GF-D8 (cell line): ENCODE measurements at places on chromosomes 1 and 21.

DNA sequence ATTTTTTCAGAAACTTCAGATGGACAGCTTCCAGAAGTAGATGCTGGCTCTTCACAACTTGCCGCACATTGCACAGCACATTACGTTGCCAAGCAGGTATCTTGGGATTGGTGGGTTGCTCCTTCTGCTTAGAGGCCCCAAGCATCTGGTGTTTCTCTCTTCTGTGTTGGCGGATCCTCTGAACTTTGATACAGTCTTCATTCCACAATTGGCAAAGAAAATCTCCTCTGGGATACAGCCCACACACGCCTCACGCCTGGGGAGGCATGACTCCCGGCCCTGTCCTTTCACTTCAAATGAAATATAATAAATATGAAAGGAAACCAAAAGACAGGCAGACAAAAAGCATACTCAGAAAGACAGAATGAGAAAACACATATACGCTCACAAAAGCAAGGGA lies 72.3 kb upstream of the PPP2R5A start:
- DNase-seq = no peak

DNA sequence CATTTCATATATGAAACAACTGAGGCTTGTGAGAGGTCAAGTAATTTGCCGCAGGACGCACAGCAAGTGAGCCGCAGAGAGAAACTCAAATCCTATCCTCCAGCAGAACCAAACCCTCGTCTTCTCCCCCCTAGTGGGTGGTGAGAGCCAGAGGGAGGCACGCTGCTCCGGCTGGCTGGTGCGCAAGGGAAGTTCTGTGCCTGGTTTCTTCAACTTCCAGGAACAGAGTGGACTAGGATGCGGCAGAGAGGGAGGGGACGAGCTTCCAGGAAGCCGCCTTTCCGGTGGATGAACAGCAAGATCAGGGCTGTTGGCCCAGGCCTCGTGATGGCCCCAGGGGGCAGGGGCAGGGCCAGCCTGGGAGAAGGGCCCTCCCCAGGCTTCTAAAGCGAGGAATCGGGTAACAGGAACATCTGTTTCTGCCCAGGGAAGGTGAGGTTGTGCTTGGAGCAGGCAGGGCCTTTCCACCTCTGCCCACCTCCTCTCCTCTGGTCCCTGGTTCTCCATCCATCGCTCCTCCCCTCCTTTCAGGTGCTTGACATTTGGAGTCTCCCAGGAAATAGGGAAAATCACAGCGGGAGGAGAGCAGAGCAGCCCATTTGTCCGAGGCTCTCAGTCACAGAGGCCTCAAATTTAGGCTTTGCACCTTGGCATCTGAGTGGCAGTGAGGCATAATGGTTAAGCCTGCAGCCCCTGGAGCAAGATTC lies 16.8 kb upstream of the PDIK1L start:
- no peak for DNase-seq

GRCh38 chr1:176243746-176244145 lies 36.7 kb upstream of the COP1 start:
- no peak for DNase-seq

DNA sequence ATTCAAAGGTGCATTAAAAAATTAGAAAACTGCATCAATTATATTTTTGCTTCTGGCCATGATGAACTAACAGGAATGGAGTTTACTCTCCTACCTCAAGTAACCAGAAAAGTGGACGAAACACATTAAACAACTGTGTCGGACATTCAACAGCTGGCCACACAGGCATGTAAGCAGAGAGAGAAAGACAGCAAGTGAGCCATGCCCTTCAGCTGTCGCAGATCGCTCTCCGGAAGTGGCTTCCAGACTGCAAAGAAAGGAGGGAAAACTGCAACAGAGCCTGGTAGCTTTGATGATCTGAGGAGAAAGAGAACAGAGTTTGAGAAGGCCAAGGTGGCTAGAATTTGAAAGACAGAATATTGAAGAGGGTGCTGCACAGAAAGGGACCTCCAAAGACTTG lies 557.2 kb downstream of the MATN1 start:
- DNase-seq = no peak

- DNase-seq = peak; percentile 23
These were observed 107.3 kb downstream of the UCHL5 start for GRCh38 chr1:192951691-192952460.

GRCh38 chr1:28160782-28161266 lies 15.7 kb downstream of the PTAFR start:
- DNase-seq = no peak

DNA sequence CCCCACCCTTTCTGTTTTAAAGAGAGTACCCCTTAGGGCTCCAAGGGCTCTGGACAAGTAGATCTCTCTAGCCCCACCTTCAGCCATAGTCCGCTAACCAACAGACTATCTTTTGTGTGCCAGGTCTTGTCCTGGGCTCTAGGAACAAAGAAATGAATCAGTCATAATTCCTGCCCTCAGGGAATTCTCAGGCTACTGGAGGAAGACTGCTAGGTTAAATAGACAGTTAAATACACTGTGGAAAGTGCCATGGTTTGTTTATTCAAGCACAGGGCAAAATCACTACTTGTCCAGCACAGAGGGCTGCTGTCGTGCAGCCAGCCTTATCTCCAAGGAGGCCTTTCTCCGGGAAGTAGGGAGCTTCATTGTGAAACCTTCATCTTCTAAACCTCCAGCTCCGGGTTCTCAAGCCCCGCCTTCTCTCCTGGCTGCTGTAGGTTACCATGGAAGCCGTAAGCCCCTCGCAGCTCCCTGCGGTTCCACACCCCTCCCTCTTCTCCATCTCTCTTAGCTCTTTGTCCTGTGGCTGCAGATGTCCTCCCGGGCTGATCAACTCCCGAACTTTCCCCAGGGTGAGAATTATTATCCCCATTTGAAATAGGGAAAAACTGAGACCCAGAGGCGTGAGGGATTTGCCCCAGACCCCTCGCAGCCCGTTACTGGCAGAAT lies 29.8 kb downstream of the SHISAL2A start:
- DNase-seq = no peak

GRCh38 chr1:14848625-14849024 lies 250.1 kb downstream of the KAZN start:
- no peak for DNase-seq

- DNase-seq = no peak
These were observed 133.0 kb downstream of the GPR52 start for GRCh38 chr1:174580801-174581200.

DNA sequence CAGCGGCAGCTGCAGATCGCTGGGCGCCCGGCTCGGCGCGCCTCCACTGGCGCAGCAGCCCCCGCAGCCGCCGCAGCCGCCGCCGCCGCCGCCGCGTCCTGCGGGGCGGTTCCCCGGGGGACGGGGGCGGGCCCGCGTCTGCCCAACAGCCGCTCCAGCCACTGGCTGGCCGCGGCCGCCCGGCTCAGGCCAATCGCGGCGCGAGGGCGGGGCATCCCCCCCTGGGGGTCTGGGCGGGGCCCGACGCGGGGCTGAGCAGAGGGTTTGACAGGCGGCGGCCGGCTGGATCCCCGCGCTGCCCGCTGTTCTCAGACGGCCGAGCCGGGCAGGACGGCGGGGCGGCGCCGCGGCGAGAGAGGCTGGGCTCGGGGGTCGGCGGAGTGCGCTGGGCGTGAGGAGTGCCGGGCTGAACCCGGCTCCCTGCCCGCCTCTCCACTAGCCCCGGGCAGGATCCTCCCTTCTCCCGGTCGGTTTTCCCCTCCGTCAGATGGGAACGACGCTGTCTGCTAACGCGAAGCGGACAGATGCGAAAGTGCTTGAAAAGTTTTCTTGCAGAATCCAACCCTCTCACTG lies at the start of gene GLIS1:
Gene GLIS1 (minus strand): TSS at position 56 of the 573 bp plus-strand sequence. CDS start 1,100 bp downstream, outside the sequence.
- no peak for DNase-seq

DNA sequence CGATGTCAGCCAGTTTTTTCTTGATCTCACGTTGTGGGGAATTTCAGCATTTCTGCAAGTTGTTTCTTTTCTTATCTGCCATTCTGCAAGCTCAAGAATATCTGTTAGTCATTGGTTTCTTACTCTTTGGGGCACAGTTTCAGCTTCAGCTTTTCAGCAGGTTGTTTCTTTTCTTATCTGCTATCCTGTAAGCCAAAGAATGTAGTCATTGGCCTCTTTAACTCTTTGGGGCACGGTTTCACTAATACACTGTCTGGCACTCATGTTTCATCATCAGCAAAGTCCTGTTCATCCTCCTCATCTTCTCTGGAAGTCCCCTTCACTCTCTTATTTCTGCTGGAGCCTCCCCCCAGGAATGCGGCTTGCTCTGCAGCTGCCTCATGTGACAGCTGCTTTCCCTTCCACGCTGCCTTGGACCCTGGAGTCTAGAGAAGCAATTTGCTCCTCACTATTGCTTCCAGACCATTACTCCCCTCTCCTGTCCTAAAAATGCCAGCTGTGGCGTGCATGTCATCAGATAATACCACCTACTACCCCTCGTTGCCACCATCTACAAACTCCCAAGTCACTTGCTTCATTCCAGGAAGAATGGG lies 67.0 kb upstream of the CACNA1E start:
- no peak for DNase-seq

GRCh38 chr1:203870245-203870644 lies 8.8 kb downstream of the SNRPE start:
- DNase-seq = no peak

GRCh38 chr21:32572574-32573420 lies 12.5 kb downstream of the TCP10L start:
- no peak for DNase-seq

DNA sequence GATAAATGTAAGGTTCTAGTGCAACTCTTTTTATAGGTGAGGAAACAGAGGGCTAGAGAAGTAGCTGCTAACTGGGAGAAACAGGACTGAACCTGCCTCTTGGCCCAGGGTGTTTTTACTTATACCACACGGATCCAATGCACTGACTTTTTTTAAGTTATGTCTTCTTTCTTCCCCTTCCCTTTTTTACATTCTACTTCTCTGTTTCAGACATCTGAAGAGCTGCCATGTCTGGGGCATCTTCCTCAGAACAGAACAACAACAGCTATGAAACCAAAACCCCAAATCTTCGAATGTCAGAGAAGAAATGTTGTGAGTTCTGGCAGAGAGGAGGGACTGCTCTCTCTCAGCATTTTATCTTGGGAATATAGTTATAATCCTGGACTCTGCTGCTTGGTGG lies 1.4 kb downstream of the PFKFB2 start:
- DNase-seq = no peak

GRCh38 chr1:154999571-155000410 lies 2.8 kb upstream of the ZBTB7B start:
- peak; percentile 33 for DNase-seq

DNA sequence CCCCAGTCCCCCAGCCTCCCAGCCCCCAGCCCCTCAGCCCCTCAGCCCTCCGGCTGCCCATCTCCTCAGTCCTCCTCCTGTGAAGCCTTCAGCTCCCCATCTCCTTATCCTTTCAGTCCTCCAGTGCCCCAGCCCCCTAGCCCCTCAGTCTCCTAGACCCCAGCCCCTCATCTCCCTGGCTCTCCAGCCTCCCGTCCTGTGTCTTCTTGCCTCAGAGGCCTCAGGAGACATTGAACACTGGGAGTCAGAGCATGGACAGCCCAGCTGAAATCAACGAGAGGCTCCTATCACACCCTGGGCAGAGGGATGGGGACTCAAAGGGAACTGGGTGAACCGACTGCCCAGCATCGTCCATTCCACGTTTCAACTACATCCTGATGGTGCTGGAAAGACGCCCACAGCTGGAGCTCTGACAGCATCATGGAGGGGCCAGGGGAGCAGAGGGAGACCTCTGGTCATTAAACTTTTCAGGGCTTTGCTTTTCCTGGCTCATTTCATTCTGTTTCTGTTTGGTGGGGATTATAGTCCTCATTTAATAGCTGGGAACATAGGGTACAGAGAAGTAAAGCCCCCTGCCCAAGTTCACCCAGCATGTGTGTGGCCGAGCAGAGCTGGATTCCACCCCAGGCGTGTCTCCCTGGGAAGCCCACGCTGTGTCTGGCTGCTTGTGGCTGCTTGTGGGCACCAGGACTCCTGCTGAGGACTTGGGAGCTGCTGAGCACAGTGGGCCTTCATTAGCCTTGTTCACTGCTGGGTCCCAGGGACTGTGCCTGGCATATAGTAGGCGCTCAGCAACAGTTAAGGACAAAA lies 396.7 kb downstream of the PTPRU start:
- DNase-seq = no peak

GRCh38 chr1:175090780-175091179 lies 23.1 kb downstream of the TNN start:
- no peak for DNase-seq

DNA sequence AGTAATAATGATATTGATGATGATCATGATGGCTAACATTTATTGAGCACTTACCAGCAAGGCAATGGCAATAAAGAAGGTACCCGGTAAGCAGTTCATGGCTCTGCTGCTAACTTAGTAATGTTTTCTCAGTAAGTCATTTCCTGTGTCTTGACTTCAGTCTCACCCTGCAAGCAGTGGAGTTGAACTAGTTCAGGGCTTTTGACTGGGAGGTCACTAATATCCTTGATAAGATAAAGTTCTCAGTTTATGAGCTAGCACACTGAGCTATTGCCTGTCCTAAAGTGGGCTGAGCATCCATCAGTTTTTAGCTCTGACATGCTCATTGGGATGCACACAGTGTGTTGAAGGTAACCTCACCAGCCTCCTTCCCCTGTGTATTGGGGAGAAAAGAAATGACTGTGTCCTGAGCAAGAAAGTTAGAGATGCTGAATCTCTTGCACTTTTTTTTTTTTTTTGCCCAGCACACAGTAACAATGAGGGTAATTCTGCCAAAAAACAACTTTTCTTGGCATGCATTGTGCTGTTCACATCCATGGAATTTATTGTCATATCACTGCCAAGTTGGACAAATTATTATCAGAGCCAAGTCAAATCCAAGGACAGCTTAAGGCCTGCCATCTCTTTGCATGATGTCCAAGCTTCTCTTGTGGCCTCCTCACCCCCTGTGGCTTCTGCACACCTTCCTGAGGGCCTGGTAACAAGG lies 55.5 kb upstream of the GADD45A start:
- no peak for DNase-seq

GRCh38 chr1:15444468-15445389 lies 6.5 kb downstream of the CTRC start:
- no peak for DNase-seq

DNA sequence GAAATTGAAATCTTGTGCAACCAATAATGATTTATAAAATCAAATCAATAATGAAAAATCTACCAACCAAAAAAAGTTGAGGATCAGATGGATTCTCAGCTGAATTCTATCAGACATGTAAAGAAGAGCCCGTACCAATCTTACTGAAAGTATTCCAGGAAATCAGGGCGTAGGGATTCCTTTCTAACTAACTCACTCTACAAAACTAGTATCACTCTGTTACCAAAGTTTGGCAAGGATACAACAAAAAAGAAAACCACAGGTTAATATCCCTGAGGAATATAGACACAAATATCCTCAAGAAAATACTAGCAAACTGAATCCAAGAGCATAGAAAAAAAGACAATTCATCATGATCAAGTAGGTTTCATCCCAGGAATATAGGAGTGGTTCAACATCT lies 52.8 kb upstream of the ADGRL4 start:
- no peak for DNase-seq

DNA sequence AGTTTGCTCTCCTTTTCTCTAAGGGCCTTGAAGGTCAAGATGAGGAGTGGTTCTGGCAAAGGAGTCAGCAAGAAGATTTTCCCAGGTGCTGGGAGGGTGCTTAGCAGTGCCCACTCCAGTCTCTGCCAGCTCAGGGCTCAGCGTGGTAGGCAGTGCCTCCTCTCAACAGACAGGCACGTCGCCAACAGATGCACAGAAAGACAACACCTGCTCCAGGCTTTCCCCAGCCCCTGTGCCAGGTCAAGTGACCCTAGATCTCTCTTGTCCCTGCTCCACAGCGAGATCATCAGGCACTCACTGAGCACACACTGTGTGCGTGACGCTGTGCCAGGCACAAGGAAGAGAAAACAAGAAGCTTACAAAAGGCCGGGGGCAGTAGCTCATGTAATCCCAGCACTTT lies 86.0 kb downstream of the CASZ1 start:
- DNase-seq = no peak
